ENCODE measurements at places on chromosomes 1 and 21. TPM values are rescaled to one million over a fixed set of nuclear protein-coding genes. Genes with fewer than 3 reads are reported as not detected.

Gene SLFNL1
- 0.37 TPM for total RNA-seq

- DNase-seq: no peak
- H3K4me3 ChIP-seq: no peak overlapping the region
- H3K27ac ChIP-seq: peak overlapping the region; percentile 57
Observed at GRCh38 chr21:44555200-44555875, 3.3 kb downstream of the KRTAP10-3 start.

DNA sequence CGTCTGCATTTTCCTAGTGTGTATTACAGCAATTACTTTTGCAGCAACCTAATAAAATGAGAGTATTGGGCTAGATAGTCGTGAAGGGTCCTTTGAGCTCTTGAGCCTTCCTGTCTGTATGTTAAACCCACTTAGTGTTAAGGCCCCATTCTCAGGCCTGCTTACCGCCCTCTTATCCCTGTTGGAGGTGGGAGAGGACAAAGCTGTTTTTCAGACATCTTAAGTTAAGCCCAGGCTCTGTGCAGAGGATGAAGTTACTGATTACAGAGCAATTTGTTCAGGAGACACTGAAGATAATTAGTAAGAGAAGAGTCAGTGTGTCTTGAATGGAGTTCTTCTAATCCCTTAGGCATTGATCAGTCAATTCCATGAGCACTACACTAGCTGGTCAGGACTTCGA is 114.6 kb downstream of the UCK2 start:
- H3K4me1 ChIP-seq: no peaks in the 10 kb centered on the region
- peaks cover 24% of the 10 kb centered on the region for H3K27me3 ChIP-seq

DNA sequence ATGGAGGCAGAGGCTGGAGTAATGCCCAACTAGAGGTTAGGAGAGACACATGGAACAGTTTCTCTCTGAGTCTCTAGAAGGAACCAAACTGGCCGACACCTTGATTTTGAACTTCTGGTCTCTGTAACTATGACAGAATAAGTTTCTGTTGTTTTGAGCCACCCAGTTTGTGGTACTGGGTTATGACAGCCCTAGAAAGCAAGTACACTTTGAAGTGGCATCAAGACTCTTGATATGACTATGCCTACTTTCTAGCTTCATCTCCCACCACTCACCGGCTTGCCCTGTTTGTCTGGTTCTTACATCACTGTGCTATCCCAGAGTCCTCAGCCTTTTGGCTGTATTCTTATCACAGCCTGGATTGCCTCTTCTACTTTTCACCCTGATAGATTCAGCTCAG is 230.3 kb upstream of the USP24 start:
- H3K27ac ChIP-seq: no peak overlapping the region
- no peaks in the 10 kb centered on the region for H3K4me1 ChIP-seq
- DNase-seq: no peak
- no peaks in the 10 kb centered on the region for H3K27me3 ChIP-seq
- no peak overlapping the region for H3K4me3 ChIP-seq
- no peaks in the 10 kb centered on the region for H3K36me3 ChIP-seq

Gene FAM72B
- total RNA-seq: 9.3 TPM

Gene LMOD1
- 0.19 TPM for total RNA-seq

Gene CLEC20A
- not detected for total RNA-seq

Gene MR1
- not detected for total RNA-seq

Gene LYSMD1
- 11.2 TPM for total RNA-seq

- peaks cover 2% of the 10 kb centered on the region for H3K27me3 ChIP-seq
- DNase-seq: no peak
- H3K4me1 ChIP-seq: no peaks in the 10 kb centered on the region
- H3K4me3 ChIP-seq: no peak overlapping the region
- no peaks in the 10 kb centered on the region for H3K36me3 ChIP-seq
Observed at GRCh38 chr1:199616947-199617346, 410.6 kb upstream of the NR5A2 start.

GRCh38 chr1:34115233-34115632 is 49.8 kb downstream of the CSMD2 start:
- DNase-seq: no peak
- no peak overlapping the region for H3K4me3 ChIP-seq
- H3K27ac ChIP-seq: no peak overlapping the region
- H3K4me1 ChIP-seq: no peaks in the 10 kb centered on the region
- H3K27me3 ChIP-seq: peaks cover 7% of the 10 kb centered on the region

Gene GPR37L1
- 0.05 TPM for total RNA-seq

DNA sequence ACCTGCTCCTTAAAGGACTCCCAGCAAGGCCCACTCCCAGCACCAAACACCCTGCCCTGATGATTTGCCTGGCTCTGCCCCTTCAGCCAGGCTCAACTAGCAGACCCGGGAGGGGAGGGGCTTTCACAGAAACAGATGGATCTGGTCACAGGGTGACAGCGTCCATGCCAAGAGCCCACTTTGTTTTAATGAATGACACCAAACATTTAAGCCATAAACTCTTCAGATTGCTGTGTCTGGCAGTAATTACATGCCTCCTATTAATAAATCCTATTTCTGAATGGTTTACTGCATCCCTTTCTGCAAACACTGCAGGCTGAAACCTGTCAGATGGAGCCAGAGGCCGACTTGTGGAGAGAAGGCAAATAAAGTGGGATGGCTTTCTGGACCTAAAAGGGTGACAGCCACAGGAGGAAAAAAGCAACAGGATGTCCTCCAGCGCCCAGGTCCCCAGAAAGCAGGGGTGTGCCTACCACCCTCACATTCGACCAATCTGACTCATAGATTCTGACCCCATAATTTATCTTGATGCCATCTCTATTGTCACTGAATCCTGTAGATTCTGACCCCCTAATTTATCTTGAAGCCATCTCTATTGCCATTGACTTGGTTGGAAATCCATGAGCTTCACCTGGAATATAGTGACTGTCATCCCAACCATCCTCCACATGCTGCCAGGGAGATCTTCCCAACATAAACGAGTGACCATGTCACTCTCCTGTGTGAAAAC is 200.9 kb downstream of the PLPP3 start:
- H3K4me1 ChIP-seq: peaks cover 31% of the 10 kb centered on the region
- H3K27me3 ChIP-seq: no peaks in the 10 kb centered on the region
- no peak overlapping the region for H3K27ac ChIP-seq
- H3K4me3 ChIP-seq: no peak overlapping the region

GRCh38 chr21:26800970-26801431 is 44.2 kb downstream of the ADAMTS1 start:
- no peak overlapping the region for H3K4me3 ChIP-seq
- H3K27me3 ChIP-seq: no peaks in the 10 kb centered on the region
- DNase-seq: no peak
- peaks cover 21% of the 10 kb centered on the region for H3K4me1 ChIP-seq
- H3K36me3 ChIP-seq: no peaks in the 10 kb centered on the region

Measured in neural crest cell (in vitro differentiated cells).